ENCODE measurements at places on chromosomes 5 and 9.

GRCh38 chr9:99155736-99156135 lies 50.8 kb downstream of the TGFBR1 start:
- no peak for DNase-seq

DNA sequence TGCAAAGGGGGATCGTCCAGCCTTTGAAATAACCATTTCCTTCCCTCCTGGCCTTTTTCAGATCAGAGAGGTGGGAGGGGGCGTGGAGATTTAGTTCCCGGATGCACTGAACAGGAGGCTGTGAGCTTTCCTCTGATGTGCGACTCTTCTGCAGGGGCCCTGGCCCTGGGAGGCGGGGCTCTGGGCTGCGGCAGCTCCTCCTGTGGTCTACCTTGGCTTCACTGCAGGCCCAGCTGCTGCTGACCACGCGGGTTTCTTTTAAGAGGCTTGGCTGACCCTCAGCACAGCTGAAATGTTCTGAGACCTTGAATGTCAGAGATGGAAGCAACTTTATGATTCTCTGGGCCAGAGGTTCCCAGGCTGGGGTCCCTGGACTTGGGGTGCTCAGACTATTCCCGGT lies 27.0 kb upstream of the COL15A1 start:
- DNase-seq, result peak; percentile 81

DNA sequence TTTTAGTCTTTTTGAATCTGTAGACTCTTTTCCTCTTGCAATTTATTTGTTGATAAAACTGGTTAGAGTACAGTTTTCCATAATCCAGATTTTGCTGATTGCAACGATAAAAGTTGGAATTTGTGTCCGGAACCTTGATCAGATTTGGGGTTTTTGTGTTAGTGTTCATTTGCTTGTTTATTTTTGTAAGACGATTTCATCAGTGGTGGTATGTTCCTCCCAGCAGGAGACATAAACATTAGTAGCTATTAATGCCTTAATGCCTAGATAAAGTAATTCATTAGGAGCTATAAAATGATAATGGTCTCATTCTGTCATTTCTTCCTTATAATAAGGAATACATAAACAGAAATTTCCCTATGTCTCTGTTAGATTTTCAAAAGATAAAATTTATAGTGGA lies 21.3 kb downstream of the RPS6 start:
- DNase-seq, result no peak

DNA sequence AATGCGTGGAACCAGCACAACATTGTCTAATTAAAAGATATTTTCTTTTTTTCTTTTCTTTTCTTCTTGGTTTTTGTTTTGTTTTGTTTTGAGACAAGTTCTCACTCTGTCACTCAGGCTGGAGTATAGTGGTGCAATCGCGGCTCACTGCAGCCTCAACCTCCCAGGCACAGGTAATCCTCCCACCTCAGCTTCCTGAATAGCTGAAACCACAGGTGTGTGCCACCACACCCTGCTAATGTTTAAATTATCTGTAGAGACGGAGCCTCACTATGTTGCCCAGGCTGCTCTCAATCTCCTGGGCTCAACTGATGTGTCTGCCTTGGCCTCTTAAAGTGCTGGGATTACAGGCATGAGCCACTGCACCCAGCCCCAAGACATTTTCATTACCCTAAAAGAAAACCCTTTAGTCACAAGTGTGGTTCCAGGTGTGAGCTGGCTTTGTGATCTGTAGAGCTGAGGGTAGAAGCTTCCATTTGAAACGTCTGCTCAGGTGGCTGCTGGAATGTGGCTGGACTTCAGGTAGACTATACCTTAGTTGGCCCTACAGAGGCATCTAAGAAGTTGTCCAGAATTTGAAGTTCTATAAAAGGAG lies 19.1 kb upstream of the NEK6 start:
- DNase-seq, result no peak

GRCh38 chr5:149537374-149537975 lies 13.8 kb downstream of the CSNK1A1 start:
- no peak for DNase-seq

GRCh38 chr9:105052346-105052745 lies 124.4 kb upstream of the ABCA1 start:
- DNase-seq, result no peak

GRCh38 chr9:137447722-137448601 lies 6.8 kb upstream of the ENTPD8 start:
- DNase-seq, result peak; percentile 21

DNA sequence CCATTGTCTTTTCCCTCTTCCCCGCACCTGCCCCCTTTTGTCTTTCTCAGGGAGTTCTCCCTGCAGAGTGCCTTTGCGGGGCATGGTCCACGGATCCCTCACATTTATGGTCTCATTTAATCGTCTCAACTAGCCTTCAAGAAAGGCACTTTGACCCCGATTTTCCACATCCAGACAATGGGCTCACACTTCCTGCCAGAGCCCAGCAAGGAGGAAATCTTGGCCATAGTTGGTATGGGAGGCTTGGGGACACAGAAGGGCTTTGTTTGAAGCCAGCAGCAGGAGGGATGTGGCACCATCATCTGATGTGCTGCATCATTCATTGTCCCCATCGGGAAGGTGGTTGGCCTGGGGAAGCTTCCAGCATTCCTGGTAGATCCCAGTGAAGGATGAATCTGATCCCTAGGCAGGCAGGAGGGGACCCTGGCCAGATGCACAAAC lies 24.9 kb downstream of the GSN start:
- DNase-seq, result no peak

DNA sequence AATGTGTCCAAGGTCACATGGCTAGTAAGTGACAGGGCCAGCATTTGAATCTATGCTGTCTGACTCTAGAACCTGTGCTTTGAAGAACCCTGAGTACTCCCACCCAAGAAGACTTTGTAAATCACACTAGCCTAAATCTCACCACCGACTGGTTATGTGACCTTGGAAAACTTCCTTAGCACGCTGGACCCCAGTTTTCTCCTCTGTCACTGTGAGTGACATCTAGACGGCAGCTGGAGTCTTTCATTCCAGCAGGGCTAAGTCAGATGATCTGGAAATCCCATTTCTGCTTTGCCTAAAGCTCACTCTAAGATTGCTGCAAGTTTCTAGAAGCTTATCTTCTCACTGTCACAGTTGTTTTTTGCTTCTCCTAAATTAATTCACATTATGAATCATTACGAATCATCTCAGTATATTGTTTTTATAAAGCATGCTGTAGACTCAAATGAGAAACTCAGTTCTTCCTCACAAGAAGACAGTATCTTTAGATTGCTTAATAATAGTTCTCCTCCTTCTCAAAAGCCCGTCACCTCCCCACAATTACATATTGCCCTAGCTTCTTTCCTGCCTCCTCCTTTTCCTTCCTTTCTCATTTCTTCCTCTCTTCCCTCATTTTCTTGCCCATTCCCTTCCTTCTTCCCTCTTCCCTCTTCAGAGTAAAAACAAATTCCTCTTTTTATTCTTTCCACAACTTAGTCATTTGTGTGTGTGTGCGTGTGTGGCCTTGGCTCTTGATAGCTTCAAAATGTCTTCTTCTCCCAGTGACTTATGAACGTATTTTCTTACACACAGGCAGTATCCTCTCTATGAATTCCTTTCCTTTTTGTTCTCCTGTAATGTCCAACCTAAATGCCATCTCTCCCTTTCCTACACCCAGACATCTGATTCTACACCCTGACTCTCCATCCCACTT lies 16.8 kb downstream of the ALDOB start:
- no peak for DNase-seq

GRCh38 chr9:129405089-129405826 lies 215.6 kb downstream of the C9orf50 start:
- no peak for DNase-seq

DNA sequence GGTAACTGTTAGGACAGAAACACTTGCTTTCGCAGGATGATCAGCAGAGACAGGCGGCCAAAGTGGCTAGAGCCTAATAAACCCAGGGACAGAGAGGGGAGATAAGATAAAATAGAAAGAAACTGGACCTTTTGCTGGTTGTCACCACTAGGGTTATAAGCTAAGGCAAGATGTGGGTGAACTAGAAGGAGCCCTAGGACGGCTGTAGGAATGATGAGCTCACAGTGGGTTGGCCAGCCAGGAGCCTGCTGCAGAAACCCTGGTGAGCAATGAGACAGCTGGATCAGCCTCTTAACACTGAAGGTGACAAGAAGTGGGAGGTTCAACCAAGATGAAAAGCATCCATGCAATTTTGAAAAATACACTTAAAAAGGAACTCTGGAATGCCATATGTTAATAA lies 13.5 kb downstream of the CTNND2 start:
- no peak for DNase-seq

DNA sequence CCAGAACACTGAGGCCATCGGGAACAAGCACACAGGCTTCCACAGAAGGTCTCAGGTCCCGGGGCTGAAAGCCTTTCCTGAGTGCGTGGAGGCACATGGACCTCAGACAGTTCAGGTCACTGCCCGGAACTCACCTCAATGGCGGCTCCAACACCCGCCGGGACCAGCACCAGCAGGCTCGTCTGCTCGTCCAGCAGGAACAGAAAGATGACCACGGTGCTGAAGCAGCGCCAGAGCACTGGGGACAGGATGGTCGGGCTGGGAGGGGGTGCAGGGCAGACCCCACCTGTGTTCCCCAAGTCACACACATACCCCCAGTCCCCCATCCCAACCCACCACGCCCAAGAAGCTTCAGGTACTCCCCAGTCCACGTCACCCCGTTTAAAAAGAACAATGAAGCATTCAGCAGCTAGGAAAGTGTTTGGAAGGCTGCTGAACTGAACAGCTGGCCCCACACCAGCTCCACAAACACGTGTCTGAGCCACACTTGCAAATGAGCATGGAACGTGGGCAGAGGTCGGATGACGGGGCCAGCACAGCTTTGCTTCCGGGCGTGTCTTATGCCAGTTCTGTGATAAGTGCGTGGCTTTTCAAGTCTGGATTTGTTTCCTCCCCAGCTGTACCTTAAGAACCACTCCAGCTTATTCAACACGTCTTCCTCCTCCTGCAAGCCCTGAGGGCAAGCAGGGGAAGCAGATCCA lies 14.6 kb downstream of the CLPTM1L start:
- DNase-seq, result peak; percentile 59

- DNase-seq, result no peak
Measured at GRCh38 chr5:51404255-51404654, 21.0 kb downstream of the ISL1 start.

- DNase-seq, result peak; percentile 54
Measured at GRCh38 chr9:71001780-71002386, 119.5 kb downstream of the TRPM3 start.

DNA sequence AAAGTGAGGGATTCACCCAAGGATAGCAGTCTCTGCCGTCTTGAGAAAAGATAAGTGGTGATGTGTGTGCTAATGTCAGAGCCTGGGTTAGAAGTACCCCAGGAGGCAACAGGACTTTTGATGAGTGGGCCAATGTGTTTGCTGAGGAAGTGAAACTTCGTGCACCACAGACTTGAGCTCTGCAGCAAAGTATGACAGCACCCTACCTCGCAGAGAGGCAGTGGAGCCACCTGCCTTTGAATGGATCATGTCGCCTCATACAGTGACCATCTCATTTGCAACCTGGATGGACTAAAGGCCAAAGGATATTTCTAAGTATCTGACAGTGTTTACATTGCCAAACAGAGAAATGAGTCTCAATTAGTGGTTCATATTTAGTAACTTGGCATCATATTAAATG lies 593.9 kb upstream of the GRAMD2B start:
- no peak for DNase-seq

- peak; percentile 26 for DNase-seq
Measured at GRCh38 chr5:30871196-30871595, 322.3 kb upstream of the CDH6 start.

GRCh38 chr5:10633271-10634049 lies 69.6 kb downstream of the ANKRD33B start:
- DNase-seq, result no peak

DNA sequence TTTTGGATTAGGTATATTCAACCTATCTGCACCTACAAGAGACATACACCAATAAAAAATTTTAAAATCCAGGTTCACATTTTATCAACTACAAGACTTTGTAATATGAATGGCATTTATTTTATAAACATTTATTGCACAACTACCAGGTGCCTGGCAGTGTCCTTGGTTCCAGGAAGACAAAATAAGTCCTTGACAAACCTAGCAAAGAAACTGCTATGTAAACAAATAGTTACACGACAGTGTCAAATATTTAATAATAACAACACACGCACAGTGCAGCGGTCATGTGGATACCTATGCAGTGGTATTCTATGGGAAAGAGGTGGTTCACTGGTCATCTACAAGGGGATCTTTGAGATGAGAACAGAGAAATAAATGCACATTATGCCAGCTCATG lies 120.7 kb downstream of the MYO10 start:
- DNase-seq, result no peak

DNA sequence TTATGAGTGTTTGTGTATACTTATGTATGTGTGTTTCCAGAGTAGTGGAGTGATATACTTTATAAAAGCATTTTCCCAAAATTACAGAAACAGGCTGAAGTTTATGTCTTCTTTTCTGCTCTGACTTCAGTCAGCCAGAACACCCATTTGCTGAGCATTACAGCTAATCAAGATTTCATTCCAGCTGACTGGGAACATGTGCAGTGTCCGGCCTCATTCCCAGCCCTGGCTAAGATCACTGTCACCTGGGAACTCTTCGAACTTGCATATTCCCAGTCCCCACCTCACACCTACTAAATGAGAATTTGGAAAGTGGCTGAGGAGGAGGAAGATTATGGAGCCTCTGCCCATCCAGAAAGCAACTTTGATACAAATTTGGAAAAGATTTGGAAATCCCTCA lies 90.8 kb upstream of the PRRC1 start:
- no peak for DNase-seq

GRCh38 chr9:69223605-69224004 lies 49.5 kb downstream of the TJP2 start:
- peak; percentile 61 for DNase-seq

- no peak for DNase-seq
Measured at GRCh38 chr5:157029457-157029856, 29.5 kb downstream of the HAVCR1 start.

- DNase-seq, result peak; percentile 22
Measured at GRCh38 chr5:25056836-25057235, 412.1 kb upstream of the CDH10 start.

DNA sequence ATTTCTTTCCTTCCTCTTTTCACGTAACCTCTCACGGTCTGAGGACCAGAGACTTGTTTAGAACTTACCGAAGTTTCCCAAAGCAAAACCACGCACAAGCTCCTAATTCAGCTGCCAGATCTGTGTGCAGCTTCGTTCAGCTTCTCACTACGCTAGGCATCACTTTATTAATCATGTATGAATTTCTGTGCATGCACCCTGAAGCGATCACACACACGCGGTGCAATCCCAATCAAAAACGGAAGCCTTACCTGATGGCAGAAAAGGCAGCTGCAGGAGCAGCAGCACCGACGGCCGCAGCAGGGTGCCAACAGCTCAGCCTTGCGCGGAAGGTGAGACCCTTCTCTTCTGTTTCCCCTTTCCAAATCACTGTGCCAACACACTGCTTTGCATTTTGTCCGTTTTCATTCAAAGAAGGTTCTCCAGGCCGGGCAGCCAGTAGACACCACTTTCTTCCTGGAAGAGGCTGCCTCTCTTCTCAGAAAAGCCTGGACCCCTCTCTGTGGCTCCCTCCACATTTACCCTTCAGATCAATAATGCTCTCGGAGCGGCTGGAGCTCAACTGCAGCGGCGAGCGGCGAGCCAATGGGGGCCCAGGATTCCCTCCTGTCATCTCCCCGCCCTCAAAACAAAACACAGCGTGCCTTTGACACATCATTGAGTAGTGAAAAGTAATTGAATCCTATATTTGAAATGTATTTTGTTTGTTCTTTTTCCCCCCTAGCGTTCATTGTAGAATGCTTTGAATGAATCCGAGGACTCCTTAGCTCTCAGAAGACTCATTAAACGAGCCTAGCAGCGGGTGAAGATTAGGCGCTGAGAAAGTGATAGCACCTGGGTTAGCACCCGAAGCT lies at the start of gene CDH12:
Gene CDH12, minus strand, starts transcription at position 538 of the 854 bp plus-strand sequence.
- peak; percentile 37 for DNase-seq
